NCI-H526 treated with DMSO at 0.1 percent for 48 hours (cell line): ENCODE measurements at places on chromosomes 6 and 20.

DNA sequence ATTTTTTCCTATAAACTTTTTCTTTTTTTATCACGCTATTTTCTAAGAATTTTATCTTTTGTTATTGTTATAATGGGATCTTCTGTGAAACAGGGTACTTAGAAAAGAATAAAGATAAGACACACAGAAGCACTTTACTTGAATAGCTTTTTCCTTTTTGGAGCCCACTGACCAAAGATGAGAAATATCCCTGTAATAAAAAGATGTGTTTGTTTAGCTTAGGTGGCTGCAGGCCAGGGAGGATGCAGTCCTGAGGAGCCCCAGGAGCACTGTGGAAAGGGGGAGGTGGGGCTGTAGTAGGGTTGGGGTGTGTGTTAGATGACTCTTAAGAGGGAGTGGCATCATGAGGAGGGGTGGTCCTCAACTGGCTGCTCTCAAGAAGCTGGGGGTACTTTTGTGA is 128.6 kb downstream of the ARID1B start:
- DNase-seq, result no peak

GRCh38 chr6:105077596-105078385 is 102.0 kb downstream of the POPDC3 start:
- peak; percentile 32 for DNase-seq

DNA sequence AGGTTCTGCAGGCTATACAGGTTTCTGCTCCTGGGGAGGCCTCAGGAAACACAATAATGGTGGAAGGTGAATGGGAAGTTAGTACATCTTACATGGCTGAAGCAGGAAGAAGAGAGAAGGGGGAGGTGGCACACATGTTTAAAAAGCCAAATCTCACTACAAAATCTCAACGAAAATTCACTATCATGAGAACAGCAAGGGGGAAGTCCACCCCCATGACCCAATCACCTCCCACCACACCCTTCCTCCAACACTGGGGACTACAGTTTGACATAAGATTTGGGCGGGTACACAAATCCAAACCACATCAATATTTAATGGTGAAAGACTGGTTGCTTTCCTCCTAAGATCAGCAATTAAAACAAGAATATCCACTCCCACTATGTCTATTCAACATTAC is 13.8 kb upstream of the POLR1H start:
- no peak for DNase-seq

DNA sequence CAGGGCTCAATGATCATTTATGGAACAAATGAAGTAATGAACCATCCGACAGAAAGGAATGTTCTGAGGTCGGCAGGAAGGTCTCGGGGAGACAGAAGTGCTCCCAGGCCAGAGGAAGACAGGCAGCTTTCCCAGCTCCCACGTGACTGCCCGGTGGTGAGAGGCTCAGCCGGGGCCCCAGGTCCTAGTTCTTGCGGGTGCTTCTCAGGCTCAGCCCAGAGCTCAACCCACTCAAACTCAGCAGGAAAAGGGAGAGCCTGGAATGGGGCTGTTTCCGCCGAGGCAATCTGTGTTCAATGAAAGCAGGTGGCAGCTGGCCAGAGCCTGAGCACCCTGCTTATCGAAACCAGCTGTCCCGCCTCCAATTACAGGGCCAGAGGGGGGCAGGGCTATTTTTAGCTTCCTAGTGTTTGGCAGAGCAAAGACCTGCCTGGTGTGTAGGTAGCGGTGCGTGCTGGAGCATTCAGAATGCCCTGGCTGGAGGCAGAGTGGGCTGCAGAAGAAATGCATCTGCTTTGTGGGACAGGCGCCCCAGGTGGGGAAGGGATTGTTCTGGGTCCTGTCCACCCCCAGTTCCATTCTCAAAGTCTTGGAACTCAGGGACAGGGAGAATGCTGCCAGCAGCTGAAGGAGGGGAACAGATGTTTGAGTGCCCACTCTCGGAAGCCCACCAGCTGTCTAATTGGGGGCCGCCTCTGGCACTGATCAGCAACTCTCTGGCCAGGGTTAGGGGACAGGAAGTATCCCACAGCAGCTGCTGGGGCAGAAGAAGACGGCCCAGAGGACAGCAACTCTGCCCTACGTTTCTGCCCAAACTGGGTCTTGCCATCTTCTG is 145.1 kb downstream of the PREX1 start:
- DNase-seq, result peak; percentile 85

- DNase-seq, result no peak
Observed at GRCh38 chr20:44990957-44991356, 24.6 kb downstream of the STK4 start.

- DNase-seq, result no peak
Observed at GRCh38 chr20:38212806-38213606, 47.5 kb downstream of the KIAA1755 start.

DNA sequence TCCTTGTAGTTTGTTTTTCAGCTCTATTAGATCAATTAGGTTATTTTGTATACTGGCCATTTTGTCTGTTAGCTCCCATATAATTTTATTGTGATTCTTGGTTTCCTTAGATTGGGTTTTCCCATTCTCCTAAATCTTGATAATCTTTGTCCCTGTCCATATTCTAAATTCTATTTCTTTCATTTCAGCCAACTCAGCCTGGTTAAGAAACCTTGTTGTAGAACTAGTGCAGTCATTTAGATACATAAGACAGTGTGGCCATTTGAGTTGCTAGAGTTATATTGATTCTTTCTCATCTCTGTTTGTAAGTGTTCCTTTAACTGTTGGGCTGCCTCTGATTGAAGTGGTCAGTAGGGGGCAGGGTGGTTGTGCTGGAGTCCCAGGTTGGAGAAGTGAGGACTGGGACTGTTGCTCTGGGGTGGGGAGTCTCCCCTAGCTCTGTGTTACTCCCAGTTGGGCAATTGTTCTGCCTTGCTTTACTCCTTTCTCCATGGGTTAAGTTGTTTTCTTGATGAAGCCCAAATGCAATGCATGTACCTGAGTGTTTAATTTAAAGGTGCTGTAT is 98.8 kb upstream of the NRN1 start:
- no peak for DNase-seq
